ENCODE measurements at places on chromosomes 4 and X. TPM values are rescaled to one million over a fixed set of nuclear protein-coding genes. Genes with fewer than 3 reads are reported as not detected.

Gene TRMT2B
- total RNA-seq = 19.2 TPM

Gene FGF2
- 5.2 TPM for total RNA-seq

Gene AADAT
- 1.6 TPM for total RNA-seq

Gene CHIC2
- total RNA-seq = 6.7 TPM

Gene NDST3
- not detected for total RNA-seq

Gene MGAT4D
- not detected for total RNA-seq

Gene HERC5
- 2.0 TPM for total RNA-seq

Gene SMIM20
- 38.2 TPM for total RNA-seq

Gene HERC6
- 9.3 TPM for total RNA-seq

Gene CXorf49
- total RNA-seq = not detected

Gene GLOD5
- total RNA-seq = not detected

DNA sequence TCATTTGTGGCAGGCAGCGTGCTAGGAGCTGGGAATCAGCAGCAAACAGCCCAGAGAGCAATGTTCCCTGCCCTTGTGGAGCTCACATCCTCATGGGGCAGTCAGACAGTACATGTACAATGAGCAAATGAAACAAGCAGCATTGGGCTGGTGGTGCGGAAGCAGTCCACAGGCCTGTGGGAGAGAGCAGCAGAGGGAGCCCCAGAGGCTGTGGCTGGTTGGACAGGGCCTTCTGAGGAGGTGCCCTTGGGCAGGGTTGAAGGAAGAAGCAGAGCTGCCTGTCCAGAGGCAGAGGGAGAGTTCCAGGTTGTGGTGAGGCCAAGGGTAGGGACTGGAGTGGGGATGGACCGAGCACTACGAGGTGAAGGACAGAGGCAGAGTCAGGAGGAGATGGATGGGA lies 22.5 kb downstream of the MMGT1 start:
- no peak for DNase-seq

DNA sequence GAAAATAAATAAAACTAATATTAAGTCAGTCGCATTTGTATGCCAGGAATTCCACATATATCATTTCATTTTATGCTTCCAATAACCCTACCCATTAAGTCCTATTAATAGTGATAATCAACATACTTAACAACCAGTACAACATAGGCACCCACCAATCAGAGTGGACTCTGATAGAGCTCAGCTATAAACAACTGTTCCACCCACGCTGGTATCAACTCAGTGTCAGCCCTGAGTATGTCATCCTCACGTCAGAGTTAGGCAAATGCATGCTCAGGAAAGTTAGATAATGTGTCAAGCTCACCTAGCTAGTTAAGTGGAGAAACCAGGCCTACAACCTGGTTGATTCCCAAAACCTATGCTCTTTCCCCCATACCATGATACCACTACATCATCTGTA lies 89.3 kb downstream of the SMARCA1 start:
- DNase-seq = no peak

DNA sequence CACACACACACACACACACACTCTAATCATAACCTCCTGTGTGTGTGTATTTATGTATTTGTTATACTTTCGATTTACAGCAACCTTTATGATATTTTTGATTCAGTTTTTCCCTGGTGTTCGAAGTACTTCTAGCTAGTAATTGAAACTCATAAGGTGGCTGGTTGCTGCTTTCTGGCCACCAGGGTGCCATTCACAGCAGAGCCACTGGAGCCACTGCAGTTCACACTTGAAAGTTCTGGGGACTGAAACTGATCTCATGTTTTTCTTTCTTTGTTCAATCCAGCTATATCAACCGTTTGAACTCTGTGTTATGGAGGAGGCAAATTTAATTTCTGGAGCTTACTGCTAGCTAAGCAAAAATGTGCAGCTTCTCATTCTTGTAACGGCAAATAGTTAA lies 419.4 kb downstream of the ADGRL3 start:
- no peak for DNase-seq

- no peak for DNase-seq
These were observed 20.9 kb downstream of the HMGB3 start for GRCh38 chrX:151004085-151004484.

DNA sequence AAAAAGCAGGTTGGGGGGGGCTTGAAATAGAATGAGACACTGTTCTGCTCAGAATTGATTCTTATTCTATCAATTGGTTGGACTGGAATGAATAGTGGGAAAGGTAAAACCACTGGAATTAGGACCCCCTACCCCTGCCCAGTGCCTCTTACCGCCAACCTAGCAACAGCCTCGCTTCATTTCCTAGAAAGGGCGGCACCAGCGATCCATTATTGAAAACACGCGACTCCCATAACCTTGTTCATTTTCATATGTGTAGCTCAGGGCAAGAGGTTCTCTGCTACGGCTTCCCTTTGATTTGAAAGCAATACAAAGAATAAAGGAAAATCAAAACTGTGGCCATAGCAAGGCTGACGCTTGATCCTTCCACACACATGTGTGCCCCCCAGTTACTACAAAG lies 33.7 kb downstream of the IDS start:
- no peak for DNase-seq

DNA sequence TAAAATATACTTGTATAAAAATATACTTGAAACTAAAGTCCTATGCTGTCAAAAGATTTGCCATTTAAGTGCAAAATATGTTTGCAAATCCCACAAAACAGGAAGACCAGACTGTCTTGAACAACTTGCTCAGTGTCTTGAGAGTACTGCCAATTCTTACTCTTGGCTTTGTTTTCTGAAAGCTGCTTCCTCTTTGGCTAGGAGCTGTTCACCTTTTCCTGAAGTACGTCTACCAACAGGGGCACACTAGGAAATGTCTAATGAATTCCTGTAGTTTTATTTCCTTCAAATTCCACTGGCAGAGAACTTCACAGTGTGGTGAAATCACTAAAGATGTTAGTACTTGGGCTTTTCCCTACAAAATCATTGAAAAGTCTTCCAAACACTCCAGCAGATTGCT lies 46.4 kb upstream of the ABCG2 start:
- DNase-seq = no peak

DNA sequence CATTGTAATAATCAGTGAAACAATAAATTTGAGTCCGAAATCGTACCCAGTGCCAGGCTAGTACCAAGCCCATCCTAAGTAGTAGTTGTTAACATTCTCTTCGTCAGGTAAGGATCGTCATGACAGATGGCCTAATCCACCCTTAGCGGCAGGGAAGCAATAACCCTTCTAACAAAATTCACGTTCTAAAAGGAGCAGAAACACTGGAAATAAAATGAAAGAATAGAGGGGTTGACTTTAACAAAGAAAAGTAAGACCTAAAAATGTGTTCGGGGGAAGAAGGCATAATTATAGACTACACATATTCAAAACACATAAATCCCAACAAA lies 142.7 kb downstream of the CPEB2 start:
- no peak for DNase-seq

GRCh38 chrX:2401201-2401589 lies 99.6 kb downstream of the DHRSX start:
- DNase-seq = no peak

GRCh38 chr4:42985976-42986375 lies 93.5 kb downstream of the GRXCR1 start:
- no peak for DNase-seq

DNA sequence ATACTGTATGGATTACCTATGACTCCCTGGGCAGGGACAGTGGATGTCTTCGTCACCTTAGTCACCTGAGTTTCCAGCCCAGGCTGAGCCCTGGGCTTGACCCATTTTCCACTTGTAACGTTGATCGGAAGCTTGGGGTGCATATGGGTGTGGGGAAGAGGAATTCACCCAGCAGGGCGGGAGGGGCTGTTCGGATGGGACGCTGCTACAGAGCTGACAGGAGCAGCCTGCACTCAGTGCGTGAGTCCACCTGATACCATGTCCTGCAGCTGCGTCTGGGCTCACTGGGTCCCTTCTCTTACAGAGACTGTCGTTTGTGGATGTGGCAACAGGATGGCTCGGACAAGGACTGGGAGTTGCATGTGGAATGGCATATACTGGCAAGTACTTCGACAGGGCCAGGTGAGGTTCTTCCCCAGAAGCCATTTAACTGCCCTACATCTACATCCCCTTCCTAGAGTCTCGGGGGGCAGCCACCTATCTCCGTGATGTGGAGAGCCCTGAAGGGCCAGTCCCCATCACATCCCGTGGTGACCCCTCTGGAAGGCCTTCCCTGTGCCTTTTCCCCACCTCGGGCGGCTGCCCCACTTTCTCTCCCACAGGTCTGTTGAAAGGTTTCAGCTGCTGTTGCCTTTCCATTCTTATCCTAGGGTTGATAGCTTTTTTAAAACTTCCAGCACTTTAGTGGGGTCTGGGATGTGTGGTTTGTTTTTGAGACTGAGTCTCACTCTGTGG lies 13.6 kb downstream of the TKTL1 start:
- no peak for DNase-seq

- DNase-seq = no peak
These were observed 169.8 kb upstream of the GALNT7 start for GRCh38 chr4:172998527-172999469.

DNA sequence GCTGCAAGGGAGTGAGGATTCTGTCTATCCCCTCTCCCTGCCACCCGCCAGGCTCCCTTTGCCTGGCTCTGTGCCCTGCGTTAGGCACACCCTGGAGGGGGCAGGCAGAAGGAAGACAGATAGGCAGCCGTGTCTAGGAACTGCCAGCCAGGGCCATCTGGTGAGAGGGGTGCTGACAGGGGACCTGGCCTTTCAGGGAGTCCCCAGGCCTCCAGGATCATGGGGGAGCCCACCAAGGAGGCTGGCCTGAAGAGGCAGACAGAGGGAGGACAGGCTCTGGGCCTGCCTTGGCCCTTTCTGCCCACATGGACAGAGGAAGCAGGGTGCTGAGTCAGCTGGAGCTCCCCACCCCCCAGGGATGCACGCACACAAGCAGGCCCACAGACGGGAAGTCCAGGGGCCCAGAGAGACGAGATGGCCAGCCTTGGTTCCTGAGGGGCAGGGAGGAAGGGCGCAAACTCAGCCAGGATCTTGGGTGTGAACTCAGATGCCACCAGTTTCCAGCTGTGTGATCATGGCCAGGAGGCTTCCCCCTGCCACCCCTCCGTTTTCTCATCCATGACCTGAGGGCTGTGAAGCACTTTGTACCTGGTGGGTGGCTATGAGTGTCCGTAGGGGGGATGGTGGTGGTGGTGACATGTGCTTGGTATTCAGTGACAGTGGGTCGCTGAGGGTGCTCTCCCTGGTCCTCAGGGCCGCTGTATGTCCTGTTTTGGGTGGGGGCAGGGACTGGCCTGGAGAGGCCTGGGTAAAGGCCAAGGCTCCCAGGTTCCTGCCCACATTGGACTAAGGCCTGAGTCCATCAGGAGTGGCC lies 1.8 kb downstream of the SH3BP2 start:
- peak; percentile 80 for DNase-seq

DNA sequence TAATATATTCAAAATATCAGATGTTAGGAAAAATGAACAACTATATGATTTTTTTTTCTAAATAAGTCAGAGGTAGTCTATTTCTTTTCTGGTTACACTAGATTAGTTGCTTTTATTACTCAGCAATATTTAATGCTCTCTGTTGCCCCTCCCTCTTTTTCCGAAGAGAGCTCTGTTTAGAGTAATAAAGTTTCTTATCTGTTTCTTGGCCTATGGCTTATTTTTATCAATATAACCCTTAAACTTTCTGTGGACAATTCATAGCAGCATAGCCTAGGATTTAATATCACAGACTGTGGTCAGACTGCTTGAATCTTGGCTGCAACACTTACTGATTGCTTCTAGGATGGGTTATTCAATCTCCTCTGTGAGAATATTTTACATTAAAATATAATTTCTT lies 2315.4 kb upstream of the AGA start:
- DNase-seq = no peak

DNA sequence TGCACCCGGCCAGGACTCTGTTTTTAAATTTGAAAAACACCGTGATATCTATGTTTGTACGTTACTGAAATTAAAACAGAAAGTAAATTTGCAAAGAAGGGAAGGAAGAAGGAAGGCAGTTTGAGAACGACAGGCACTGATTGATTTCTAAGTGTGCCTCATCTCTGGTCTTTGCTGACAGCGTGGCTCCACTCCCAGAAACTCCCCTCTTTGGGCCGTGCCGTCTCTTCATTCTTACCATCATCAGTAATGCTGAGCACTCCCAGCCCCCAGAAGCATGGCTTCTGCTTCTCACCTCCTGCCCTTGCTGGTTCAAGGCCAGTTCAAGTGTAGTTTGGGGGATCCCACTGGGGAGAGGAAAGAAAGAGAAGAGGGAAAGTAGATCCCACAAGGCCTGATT lies 85.3 kb downstream of the TENM3 start:
- DNase-seq = no peak

GRCh38 chr4:152363086-152363485 lies 172.8 kb downstream of the FBXW7 start:
- no peak for DNase-seq

DNA sequence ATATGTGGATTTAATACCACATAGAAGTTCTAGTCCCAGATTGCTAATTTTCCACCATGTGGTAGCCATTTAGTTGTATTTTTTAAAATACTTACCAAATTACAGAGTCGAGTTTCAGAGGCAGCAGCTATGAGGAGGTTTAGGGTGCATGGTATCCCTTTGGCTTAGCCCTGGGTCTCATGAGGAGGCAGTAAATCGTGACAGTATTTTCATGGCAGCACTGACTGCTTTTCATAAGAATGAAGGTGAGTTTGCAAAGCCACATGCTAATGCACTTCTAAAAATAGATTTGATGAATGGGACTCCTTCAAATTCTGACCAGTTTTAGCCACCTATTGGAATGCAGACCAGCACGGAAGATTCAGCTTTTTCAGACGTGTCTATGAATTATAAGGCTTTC lies 114.0 kb upstream of the FRG1 start:
- DNase-seq = no peak

DNA sequence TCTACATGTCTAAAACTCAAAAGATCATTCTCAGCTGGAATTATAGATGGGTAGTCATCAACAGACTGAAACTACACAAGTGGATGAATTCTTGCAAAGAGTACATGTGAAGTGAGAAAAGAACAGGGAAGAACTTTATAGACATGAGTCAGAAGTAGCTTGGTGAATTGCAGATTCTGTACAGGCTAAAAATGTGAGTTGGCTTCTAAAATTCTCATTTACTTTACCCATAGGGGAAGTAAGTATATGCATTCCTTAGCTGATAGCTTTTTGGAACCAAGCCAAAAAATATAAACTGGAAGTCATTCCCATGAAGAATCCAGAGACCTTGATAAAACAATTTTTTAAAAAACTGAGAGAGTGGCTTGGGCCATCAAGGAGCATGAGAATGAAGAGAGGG lies 584.2 kb upstream of the FTHL17 start:
- DNase-seq = no peak

DNA sequence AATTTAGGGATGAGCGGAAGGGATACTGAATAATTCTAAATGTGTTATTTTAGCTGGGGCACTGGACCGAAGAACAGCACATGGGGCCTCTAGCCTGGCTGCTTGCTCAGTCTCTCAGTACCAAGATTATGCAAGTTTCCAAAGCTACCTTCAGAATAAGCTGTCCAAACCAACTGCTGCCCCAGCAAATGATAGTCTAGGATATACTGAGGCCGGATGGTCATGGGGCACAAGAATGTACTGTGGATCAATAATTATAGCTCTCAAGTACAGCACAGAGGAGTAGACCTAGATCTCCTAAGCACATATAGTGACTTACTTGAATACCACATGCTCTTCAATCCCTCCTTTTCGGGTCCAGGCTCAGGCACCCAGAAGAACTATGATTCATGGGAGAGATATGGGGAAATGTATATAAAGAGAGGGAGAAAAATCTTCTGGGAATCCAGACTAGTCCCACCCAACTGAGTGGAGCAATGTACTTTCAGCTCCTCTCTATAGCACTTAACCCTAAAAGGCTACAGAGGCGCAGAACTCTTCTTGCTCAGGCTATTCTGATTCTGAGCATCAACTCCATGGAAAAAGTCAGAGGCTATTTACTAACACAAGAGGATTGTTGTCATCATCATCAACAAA lies 160.3 kb upstream of the GPC4 start:
- DNase-seq = no peak
